WTC11 (cell line): ENCODE measurements at places on chromosomes 1 and 21.

DNA sequence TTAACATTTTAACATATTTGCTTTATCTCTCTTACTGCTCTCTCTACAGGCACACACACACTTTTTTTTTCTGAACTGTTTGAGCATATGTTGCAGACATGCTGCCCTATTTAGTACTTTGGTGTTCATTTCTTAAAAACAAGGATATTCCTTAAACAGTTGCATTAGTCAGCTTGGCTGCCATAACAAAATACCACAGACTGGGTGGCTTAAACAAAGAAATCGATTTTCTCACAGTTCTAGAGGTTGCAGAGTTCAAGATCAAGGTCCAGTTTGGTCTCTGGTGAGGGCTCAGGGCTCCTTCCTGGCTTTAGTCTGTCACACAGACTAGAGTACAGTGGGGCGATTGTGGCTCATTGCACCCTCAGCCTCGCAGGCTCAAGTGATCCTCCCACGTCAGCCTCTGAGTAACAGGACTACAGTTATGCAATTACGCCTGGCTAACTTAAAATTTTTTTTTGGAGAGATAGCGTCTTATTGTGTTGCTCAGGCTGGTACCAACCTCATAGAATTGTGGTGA is 46.7 kb downstream of the RPRD2 start:
- DNase-seq = no peak

DNA sequence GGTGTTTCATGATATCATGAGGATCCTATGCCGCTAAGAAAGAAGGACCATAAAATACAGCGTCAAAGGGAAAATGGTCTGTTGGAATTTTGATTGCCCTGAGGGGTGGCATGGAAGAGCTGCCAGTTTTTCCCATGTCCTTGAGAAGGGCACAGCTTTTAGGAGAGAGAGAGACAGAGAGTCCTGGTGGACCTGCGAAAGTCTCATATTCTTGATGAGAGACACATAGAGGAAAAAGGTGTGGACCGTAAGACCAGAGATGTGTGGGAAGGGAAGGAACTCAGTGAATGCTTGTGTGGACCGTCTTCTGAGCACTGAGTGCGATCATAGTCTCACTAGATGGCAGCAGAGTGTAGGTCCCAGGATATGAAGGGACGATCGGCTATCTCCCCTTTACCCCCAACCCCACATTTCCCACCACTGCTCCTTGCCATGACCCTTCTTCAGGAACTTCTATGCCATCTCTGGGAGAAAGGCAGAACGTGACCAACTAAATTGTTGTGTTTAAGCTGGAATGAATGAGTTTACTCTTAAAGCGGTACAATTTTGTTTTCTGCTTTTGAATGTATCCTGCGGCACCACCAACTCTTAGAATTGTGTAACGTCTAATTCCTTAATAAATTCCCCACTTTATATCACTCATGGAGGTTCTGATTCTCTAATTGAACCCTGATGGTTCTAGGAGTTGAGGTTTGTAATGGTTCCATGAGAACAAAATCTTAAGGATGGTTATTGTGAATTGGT is 117.7 kb downstream of the CTH start:
- DNase-seq = peak; percentile 53

GRCh38 chr1:92826792-92827191 is 5.0 kb upstream of the RPL5 start:
- no peak for DNase-seq

- no peak for DNase-seq
Observed at GRCh38 chr1:174243451-174244000, 84.2 kb downstream of the RABGAP1L start.

DNA sequence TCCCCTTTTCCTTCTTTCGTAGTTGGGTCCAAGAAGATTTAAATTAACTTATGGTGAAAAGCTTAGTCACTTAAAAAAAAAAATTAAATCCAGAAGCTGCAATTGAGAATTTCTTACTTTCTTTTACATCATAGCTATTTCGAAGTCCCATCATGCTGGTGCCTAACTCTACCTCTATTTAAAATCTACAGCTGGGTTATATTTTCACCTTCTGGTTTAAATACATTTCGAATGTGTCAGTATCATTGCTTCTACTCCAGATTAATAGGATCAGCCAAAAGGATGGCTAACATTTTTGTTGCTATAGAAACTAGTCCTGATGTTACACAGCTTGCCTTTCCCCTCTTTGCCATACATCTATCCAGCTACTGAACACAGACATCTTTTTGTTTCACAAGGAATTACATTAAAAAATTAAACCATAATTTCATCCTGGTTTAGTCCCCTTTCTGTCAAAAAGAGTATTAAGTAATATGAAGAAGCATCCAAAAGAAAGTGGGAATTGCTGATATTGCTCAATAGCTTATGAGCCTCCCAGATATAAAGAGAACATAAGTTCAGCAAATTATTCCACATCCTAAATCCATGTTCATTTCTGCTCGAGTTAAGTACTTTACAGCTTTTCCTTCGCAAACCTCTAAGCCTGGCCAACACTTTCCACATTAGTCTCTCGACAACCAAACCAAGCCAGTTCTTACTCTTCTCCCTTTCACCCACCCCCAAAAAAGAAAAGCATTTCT is 396.7 kb upstream of the DAB1 start:
- DNase-seq = no peak

GRCh38 chr1:24341260-24341659 is 22.1 kb downstream of the GRHL3 start:
- no peak for DNase-seq

- DNase-seq = no peak
Observed at GRCh38 chr1:61109158-61109557, 26.8 kb downstream of the NFIA start.

- DNase-seq = no peak
Observed at GRCh38 chr1:2523891-2524609, 2.3 kb downstream of the PANK4 start.

DNA sequence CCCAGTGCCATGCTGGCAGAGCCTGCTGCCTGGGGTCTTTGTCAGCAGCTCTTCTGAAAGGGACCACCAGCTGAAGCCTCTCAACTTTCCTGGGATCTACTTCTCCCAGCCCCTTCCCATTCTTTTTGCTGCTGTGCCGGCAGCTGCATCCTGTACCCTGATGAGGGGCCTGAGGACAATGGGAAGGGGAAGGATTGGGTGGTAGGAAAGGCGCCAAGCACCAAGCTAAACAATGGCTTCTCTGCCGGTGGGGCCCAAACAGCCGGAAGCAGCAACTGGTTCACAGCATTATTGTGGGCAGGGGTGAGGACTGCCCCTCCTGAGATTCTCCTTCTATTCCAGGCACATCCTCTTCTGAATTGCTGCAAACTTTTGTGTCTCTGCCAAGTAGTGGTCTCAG is 5.0 kb upstream of the EFCAB14 start:
- DNase-seq = no peak

- DNase-seq = no peak
Observed at GRCh38 chr1:52814465-52814864, 28.1 kb upstream of the ZYG11A start.
